ENCODE measurements at places on chromosomes 13 and 19.

GRCh38 chr19:34969721-34970120, 5.7 kb upstream of the ZNF792 start:
- DNase-seq = no peak

DNA sequence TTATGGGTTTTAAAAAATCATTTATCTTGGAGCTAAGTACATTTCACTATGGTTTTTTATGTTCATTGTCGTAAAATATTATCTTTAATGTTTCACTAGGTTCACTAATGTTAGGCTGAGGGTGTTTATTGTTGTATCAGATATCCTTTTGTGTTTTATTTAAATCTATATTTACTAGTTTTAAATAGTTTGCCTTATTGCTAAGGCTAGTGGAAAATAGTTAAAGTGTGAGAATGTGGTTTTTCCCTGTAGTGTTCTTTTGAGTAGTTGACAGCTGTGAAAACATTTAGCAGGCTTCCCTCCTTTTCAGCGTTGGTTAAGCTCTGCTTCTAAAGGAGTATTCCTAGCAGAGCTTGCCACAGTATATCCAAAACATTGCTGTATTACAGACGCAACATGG, 139.0 kb downstream of the TM9SF2 start:
- no peak for DNase-seq

- no peak for DNase-seq
These were observed 268.8 kb downstream of the DLEU7 start for GRCh38 chr13:50574731-50575130.

DNA sequence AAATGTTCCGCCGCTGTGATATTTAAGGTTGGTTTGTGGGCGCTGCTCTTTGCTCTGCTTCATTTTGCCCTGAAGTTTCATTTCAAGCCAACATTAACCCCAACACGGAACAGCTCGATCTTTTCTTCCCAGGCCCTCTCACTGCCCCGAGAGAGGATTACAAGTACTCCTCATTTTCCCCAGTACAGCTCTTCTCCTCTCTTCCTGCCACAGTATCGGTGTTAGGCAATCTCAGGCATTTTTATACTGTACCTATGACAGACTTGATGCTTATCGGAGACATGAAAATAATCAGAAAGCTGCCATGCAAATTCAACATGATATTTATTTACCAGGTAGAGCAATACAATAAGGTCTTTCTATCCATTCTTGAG, 1.3 kb upstream of the EDNRB start:
- no peak for DNase-seq

DNA sequence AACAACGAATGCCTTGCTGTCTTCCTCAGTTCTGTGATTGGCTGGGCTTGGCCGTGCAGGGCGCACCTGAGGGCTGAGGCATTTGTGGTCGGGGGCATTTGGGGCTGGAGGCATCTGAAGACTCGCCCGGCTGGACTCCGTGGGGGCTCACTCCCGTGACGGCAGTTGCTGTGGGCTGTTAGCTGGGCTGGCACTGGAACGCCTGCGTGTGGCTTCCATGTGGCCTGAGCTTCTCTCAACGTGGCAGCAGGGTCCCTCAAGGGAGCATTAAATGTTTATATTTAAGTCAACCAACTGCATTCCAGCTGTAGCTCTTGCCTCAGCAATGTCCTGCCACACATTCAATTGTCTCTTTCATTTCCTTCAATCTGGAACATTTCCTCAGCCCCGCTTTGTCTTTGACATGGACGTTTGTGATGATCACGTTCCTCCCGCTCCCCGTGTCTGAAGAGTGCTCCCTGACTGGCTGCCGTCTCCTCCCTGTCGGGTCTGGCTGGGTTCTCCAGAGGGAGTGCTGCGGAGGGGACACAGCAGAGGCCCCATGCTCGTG, 21.0 kb downstream of the CCDC8 start:
- DNase-seq = no peak

DNA sequence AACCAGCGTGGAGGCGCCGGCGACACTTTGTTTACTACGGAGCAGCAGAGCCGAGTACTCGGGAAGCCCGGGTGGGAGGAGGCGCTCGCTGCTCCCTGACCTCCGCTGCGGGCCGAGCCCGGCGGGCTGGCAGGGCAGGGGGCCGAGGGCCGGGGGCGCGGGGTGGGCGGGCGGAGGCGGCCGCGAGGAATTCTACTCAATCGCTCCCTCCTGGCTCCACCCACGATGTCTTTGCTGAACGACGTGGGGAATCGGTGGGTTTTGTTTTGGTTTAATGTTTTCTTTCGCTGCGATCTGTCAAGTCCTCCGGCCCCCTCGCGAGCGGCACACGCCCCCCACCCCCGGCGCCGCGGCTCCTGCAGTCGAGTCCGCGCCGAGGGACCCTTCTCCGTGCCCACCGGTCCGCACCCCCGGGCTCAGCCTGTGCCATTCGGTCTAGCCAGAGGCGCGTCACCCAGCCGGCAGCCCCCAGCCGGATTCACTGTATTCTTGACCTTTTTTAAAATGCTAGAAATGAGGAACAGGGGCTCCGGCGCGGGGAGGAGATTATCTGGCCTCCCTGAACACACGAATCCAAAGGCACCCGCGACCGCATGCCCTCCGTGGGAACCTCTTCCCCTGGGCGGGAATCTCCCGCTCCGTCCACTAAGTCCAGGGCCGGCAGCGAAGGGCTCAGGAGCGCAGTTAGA, 636 bp upstream of the FOXO1 start:
- no peak for DNase-seq

- DNase-seq = no peak
These were observed 1.5 kb downstream of the TTC9B start for GRCh38 chr19:40216777-40217026.

DNA sequence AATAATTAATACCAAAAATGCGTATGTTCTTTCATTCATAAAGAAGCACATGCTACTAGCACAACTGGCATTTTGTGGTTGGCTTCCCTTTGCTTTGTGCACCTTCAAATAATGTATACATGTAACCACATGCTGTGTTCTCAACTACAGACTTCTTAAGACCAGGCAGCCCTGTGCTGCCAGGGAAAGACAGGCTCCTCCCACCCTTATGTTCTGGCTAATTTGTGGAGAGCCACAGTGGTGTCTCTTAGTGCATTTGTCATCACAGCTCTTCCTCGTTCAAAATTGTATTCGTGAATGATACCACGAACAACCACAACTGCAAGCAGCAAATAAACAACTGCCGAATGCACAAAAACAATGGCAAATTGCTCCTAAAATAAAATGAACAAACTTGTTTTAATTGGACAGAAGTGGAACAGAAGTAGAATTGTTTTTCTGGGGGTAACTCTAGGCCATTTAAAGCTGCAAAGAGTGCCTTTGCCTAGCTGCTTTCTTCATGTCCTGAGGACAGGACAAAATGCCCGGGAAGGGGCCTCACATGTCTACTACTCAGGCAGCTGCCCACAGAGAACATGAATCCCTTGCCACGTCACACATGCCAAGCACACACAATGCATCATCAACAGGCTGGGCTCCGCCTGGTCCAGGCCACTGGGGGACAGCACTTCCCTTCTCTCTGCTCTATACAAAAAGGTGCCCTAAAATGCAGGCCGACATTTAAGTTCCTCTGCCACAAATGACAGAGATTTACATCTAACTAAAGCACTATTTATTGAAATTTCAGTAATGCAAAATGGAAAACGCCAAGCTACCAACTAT, 21.7 kb downstream of the IRS2 start:
- no peak for DNase-seq

- DNase-seq = no peak
These were observed 10.4 kb downstream of the SAMD4B start for GRCh38 chr19:39352381-39353255.

GRCh38 chr13:105960326-105960725, 575.1 kb downstream of the EFNB2 start:
- no peak for DNase-seq

GRCh38 chr13:80180740-80181355, 160.1 kb downstream of the SPRY2 start:
- no peak for DNase-seq

DNA sequence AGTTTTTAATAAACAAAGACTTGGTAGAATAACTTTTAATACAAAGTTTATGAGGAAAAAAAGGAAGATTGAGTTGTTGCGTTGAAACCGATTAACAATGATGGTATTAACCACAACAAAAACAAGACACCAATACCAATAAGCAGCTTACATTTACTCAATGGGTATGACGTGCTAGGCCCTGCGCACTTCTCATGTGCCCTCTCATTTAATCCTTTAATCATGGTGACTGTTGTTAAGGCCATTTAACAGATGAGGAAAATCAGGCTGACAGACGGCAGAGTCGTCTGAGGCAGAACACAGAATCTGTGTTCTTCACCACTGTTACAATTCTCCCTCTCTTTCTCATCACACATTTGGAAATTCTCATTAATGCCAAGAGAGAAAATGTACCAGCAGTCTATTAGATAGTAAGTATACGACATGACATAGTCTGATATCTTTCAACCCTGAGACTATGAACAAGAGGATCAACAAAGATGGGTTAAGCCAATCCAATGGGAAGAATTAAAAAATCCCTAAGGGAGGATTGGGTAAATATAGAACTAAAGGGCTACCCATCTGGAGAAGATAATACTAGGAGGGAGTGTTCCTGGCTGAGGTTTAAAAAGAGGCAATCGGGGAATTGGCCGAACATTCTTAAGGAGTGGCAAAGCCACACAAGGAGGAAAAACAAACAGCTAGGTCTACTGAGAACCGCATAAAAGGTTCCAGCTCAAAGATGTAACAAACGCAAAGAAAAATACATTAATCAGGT, 54.0 kb downstream of the DOCK9 start:
- DNase-seq = no peak

DNA sequence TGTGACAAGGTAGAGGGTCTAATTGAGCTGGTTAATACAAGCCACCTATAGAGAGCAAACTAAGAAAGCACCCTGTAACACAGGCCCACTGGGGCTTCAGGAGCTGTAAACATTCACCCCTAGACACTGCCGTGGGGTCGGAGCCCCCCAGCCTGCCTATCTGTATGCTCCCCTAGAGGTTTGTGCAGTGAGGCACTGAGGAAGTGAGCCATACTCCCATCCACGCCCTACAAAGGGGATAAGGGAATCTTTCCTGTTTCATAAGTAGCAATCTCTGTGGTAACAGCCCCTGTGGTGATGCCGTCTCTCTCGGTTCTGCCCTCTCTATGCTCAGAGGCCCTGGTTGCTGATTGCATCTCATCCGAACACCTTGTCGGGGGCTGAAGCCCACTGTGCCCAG, 94.2 kb upstream of the GJB6 start:
- DNase-seq = no peak

- DNase-seq = no peak
These were observed 55.7 kb downstream of the FAM216B start for GRCh38 chr13:42836930-42837690.

- no peak for DNase-seq
These were observed 2.8 kb upstream of the ICAM1 start for GRCh38 chr19:10268071-10268470.

- DNase-seq = no peak
These were observed 374.8 kb downstream of the KLF12 start for GRCh38 chr13:73759434-73759833.

Measured in stimulated activated CD4-positive, alpha-beta T cell treated with anti-CD3 and anti-CD28 coated beads, Interleukin-12 subunit alpha, Interleukin-12 subunit beta, amount 100 ng/mL, for 24 hours (primary cell).